T-helper 2 cell (primary cell): ENCODE measurements at places on chromosomes 13 and 19.

GRCh38 chr19:50358483-50359327, 6.7 kb downstream of the NAPSA start:
- peak; percentile 74 for DNase-seq

GRCh38 chr13:86567119-86567518, 767.9 kb upstream of the SLITRK6 start:
- no peak for DNase-seq

DNA sequence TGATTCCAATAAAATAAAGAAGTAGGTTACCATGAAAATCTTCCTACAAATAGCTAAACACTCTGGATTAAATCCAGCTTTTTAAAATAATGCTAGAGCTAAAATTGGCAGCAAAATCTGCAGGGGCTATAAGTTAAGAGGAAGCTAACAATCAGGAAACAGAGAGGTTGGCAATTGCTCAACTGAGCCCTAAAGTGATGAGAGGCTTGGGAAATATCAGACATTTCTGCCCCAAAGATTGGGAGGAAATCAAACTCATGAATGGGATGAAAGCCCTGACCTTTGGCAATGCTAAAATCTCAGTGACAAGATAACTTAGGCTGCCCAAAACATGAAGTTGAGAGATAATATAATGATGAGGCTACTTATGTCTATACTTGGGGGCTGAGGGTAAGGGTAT, 1437.9 kb downstream of the EFNB2 start:
- no peak for DNase-seq

DNA sequence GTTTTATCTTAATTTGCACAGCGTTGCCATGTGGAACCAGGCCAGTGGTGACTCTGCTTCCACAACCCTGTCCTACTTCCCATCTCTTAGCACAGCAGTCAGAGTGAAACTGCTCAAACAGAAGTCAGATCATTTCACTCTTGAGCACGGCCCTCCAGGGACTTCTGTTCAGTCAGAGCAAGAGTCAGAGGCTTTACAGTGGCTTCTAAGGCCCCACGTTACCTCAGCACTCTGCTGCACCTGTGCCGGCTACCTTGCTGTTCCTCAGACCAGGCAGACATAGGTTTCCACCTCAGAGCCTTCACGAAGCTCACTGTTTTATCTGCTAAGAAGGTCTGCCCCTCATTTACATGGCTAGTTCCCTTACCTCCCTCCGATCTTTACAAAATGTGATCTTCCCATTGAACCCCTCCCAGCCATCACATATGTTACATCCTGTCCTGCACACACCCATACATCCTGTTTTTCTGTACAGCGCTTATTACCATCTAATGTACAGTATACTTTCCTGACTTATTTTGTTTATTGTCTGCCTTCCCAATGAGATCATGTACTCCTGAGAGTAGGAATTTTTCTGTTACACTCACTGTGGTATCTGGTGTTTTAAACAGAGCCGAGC, 41.6 kb downstream of the TM9SF2 start:
- no peak for DNase-seq

- DNase-seq = no peak
These were observed 713.8 kb upstream of the GPC6 start for GRCh38 chr13:92512852-92513251.

- no peak for DNase-seq
These were observed 112.9 kb downstream of the LHFPL6 start for GRCh38 chr13:39490136-39490535.

GRCh38 chr13:113625965-113626721, 31.9 kb downstream of the ATP4B start:
- no peak for DNase-seq

- no peak for DNase-seq
These were observed 6.7 kb downstream of the COL4A1 start for GRCh38 chr13:110300090-110300815.

- no peak for DNase-seq
These were observed 991 bp downstream of the ABHD17A start for GRCh38 chr19:1884291-1884718.

DNA sequence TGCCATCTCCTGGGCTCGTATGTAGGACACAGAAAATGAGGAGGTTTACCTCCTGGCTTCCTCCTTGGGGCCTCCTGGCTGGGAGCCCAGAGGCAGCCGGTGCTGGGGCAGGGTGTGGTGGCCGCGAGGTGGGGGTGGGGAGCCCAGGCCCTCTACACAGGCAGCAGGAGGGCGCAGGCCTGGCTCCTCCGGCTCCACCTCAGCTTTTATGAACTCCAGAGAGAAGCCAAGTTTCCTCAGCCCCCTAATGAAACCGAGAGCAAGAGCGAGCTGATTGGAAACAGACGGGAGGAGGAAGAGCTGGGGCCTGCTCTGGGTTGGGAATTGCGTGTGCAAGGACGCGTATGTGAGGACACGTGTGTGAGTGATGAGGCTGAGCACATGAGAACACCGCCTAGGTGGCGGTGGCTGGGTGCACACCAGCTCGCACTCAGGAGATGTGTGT, 23.1 kb downstream of the LYL1 start:
- no peak for DNase-seq

GRCh38 chr19:50906217-50906616, 5.0 kb downstream of the KLK4 start:
- DNase-seq = no peak

GRCh38 chr19:1268226-1269064, 687 bp upstream of the CIRBP start:
- DNase-seq = no peak

DNA sequence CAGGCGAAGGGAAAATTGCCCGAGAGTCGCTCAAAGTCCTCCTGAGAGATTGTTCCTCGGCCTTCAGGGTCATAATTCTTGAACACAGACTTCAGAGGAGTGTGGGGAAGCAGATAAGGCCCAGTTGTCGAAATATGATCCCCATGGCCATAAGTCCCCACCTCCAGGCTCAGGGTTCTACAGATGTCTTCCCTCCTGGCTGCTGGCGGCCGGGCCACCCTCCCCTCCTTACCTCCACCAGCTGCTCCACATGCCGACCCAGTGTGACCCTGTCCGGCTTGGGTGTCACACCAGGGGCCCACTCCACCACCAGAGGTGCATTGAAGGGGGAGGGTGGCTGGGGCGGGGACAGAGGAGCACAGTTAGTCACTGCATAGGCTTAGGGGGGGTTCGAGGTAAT, 10.1 kb downstream of the FAM98C start:
- DNase-seq = no peak

- DNase-seq = no peak
These were observed 112.0 kb downstream of the TBC1D4 start for GRCh38 chr13:75369981-75370380.

GRCh38 chr13:46387064-46387851, at the start of gene RUBCNL:
TSS of gene RUBCNL (minus strand) at chr13:46387252. CDS start at chr13:46372475, 14,777 bp downstream.
- no peak for DNase-seq

DNA sequence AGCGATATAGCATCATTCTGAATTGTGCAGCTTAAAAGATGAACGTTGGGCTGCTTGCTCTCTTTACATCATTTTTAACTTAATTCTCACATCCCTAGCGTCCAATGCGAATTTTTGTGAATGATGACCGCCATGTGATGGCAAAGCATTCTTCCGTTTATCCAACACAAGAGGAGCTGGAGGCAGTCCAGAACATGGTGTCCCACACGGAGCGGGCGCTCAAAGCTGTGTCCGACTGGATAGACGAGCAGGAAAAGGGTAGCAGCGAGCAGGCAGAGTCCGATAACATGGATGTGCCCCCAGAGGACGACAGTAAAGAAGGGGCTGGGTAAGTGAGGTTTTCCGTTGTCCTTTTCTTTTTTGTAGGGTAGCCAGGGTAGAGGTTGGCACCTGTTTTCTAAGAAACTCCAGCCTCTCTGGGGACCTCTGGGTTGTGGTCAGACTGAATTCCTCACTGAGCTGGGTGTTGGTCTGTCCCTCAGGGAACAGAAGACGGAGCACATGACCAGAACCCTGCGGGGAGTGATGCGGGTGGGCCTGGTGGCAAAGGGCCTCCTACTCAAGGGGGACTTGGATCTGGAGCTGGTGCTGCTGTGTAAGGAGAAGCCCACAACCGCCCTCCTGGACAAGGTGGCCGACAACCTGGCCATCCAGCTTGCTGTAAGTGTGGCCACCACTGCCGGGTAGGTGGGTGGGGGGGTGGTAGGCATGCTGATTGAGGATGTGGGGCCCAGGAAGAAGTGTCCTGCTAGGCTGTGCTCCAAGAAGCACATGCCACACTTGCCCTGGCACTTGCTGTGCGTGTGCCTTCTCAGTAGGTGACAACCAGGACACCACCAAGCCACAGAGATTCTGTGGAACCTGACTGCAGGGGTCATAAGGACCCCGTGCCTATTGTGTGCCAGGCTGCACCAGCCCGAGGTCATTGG, 17.0 kb downstream of the ILF3 start:
- no peak for DNase-seq

GRCh38 chr13:52815330-52815729, 33.1 kb downstream of the PCDH8 start:
- no peak for DNase-seq

- no peak for DNase-seq
These were observed 22.3 kb upstream of the DOCK9 start for GRCh38 chr13:99000137-99000536.

GRCh38 chr13:110835721-110836604, 78.9 kb downstream of the ANKRD10 start:
- DNase-seq = no peak

- DNase-seq = no peak
These were observed 5.4 kb upstream of the RASAL3 start for GRCh38 chr19:15469513-15470297.

- no peak for DNase-seq
These were observed 1.6 kb downstream of the ADAMTS10 start for GRCh38 chr19:8608941-8609278.

DNA sequence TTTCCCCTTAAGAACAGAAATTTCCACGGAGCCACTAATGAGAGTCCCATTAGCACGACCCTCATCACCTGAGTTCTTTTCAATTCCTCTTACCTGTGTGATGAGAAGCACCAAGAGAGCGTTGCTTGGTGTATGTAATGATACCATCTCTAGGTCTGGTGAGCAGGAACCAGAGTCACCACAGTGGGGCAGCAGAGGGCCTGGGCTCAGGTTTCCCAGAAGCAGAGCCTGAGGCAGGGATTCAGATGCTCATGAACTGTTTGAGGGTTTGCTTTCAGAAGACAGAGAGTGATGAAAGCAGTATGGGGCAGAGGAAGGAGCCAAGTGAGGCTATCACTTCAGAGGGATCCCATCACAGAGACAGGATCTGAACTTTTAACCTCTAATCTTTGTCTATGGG, 3.1 kb upstream of the PTPRH start:
- DNase-seq = no peak

- DNase-seq = no peak
These were observed 1.3 kb downstream of the LSR start for GRCh38 chr19:35249848-35250711.

DNA sequence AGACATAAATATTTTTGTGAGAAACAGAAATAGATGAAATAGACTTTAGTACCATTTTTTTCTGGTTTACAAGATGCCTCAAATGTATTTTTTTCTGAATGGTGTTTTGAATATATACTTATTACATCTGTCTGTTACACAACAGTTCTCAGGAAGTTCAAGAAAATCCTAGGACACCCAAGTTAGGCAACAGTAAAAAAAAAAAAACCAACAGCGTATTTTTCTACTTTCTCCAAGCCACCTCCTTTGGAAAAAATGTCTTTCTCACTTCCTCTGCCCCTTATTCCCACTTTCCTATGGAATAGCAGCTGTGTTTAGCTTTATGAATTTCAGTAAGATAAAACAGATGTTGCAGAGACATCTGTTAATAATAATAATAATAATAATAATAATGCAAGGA, 489.6 kb upstream of the KLF12 start:
- DNase-seq = no peak
